ENCODE measurements at places on chromosomes 7 and 10.

GRCh38 chr10:108597031-108597430 is 1326.3 kb downstream of the XPNPEP1 start:
- no peak for DNase-seq

- DNase-seq: no peak
These were observed 16.0 kb downstream of the TCAF1 start for GRCh38 chr7:143885951-143886350.

DNA sequence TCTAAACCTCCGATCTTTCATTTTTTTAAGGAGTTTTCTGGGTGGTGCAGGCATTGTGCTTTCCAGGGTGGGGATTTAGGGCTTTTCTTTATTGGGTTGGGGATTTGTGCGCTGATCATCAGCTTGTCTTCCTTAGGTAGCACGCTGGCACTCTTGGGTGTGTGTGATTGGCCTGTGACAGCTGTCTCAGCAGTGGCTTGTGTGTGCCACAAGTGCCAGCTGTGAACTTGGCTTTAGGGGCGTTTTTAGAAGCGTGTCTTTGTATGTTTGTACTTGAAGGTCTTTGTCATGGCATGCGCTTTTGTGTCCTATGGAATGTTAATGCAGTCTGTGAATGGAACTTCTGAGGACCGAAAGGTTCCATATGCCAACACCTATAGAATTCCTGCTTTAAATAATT is 788 bp downstream of the AKAP9 start:
- no peak for DNase-seq

DNA sequence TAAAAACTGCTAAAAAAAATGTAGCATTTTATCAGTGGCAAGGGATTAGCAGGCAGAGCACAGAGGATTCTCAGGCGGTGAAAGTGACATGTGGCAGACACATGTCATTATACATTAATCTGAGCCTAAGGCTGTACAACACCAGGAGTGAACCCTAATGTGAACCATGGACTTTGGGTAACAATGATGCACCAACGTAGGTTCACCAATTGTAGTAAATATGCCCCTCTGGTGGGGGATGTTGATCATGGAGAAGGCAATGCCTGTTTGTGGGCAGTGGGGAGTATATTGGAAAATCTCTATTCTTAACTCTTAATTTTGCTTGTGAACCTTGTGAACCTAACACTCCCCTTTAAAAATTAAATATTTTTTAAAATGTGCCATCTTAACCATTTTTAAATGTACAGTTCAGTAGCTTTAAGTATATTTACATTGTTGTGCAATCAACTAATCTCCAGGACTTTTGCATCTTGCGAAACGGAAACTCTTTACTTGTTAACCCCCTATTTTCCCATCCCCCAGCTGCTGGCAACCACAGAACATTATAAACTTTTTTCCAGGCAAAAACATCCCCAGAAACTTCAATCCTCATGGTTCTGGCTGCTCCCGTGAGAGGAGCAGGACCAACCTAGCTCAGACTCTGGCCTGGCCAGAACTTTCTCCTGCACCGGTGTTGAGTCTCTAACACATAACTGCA is 29.9 kb downstream of the LRRC20 start:
- no peak for DNase-seq
